ENCODE measurements at places on chromosomes 3 and 15. TPM values are rescaled to one million over a fixed set of nuclear protein-coding genes. Genes with fewer than 3 reads are reported as not detected.

The ILDR1 gene
- total RNA-seq: 5.6 TPM

The CHRNA7 gene
- 1.0 TPM for total RNA-seq

The CLEC3B gene
- not detected for total RNA-seq

The NUP210 gene
- total RNA-seq: 75.3 TPM

The ASB14 gene
- not detected for total RNA-seq

The CCRL2 gene
- total RNA-seq: 6.0 TPM

Data from PC-3 (cell line).